ENCODE measurements at places on chromosomes 7 and 10.
A peak's percentile ranks its signal among the peaks of the same experiment; 100 is the strongest.

DNA sequence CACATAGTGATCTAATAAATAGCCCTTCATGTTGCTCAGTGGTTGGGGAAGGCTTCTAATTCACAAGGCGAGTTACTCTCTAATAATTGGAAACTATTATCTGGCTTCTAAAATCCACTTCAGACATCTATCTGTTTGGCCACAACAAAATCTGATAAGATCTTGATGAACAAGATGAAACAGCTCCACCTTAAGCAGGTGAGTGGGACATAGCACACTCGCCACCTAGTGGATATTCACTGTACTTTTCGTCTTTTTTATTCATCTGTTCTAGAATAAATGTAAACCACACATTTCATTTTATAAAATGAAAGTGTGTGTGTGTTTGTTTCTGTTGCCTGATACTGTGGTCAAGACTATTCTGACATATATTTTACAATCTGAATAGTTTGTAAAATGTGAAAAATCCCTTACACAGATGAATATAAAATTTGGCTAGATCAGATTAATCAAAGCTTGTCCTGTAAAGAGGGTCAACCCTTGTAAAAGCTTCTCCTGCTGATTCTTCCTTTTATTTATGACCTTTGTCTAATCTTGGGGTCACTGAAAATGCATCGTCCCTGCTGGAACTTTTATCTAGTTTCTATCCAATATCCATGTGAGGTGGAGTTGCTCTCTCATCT is 26.5 kb upstream of the CNTNAP2 start:
- DNase-seq: peak; percentile 26

GRCh38 chr10:11080564-11080984 is 62.9 kb downstream of the CELF2 start:
- DNase-seq: no peak

GRCh38 chr7:44244282-44244681 is 43.5 kb downstream of the YKT6 start:
- DNase-seq: no peak

- DNase-seq: no peak
Observed at GRCh38 chr7:54697659-54698186, 61.3 kb downstream of the SEC61G start.

DNA sequence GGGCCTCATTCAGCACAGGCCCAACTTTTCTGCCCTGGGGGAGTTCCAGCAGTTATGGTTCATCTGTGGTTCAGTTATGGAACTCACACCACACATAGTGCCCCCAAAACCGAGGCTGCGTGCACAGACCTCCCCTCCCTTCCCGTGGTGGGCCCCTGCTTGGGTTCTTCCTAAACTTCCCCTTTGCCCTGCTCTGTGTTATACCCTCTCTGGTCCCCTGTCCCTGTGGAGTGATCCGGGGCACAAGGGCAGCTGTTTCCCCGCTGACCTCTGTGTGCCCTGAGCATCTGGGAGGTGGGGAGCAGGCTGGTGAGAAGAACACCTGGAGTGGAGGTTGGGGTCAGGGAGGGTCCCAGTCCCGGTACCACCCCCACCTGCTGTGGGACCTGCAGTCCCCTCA is 39.4 kb downstream of the HTRA1 start:
- no peak for DNase-seq

DNA sequence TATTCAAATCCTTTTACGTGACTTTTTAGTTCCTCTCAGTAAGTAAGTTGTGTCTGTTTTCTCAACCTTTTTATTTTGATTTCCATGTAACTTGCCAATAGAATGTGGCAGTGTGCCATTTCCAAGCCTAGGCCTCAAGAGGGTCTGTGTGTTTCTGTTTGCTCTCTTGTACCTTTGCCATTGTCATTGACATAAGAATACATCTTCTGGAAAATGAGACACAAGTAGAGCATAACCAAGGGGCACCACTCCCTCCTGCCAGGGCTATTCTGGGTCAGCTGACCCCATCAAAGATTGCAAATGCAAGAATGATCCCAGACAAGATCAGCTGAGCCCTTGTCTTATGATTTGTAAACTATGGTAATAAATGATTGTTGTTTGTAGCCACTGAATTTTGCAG is 524.0 kb downstream of the IPMK start:
- no peak for DNase-seq

GRCh38 chr7:136133551-136133950 is 156.4 kb upstream of the MTPN start:
- no peak for DNase-seq

DNA sequence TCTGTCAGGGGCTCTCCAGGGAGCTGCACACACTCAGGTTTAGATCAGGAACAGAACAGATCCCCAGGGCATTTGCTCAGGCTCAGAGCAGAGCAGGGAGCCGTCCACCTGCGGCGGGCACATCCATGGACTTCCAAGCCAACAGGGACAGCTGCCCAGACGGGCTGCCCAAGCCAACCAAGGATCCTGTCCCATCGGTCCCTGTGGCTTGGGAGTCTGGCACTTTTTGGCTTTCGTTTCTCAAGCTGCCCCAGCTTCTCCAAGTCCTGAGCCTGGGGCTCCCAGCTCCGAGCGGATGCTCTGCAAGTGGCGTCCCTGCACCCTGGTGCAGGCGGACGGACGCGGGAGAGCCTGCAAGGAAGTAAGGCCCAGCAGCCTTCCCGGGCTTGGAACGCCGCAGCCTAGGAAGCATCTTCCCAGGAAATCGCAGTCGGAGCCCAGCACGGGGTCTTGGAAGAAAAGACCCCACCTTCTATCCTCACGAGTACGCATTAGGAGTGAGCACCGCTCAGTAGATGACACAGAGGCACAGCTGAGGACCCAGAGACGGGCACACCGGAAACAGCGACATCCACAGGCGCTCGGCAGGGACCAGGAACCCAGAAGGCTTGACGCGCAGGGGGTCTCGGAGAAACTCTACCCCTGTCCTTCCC is 6.0 kb downstream of the GPR146 start:
- no peak for DNase-seq

DNA sequence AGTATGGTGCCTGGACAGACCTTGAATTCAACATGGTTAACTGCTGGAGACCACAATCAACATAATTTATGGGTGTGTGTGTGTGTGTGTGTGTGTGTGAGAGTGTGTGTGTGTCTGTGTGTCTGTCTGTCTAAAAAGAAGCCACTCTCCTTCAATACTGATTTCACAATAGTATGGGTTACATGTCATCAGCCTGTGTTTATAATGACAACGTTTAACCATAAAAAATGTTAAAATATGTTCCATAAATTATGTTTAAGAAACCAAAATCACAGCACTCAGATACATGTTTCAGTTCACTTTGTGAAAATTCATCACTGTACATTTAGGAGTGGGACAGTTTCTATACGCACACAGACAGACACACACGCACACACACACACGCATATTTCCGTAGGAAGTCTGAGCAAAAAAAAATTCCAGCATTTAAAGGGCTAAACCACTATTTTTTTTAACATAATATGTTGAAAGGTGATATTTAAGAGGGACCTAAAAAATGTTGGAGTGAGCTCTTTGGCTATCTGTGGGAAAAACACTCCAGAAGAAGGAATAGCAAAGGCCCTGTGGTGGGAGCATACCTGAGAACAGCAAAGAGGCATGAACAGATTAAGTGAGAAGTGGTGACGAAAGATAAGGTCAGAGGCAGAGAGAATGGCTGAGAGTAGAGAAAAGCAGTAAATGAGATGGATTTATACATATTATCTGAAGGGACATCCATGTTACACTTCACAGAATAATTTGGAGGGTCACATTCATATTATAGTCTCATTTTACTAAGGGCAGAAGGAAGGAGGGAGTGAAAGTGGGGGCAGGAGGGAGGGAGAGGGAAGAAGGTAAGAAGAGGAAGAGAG is 10.9 kb downstream of the PDZD8 start:
- DNase-seq: no peak

Data from NCI-H526 treated with DMSO at 0.1 percent for 48 hours (cell line).